ENCODE measurements at places on chromosomes 7 and 10. TPM values are rescaled to one million over a fixed set of nuclear protein-coding genes. Genes with fewer than 3 reads are reported as not detected.

The ZNF503 gene
- total RNA-seq, result 12.8 TPM

The PDK4 gene
- 6.5 TPM for total RNA-seq

The CFTR gene
- total RNA-seq, result 267 TPM

The IGF2BP3 gene
- 111 TPM for total RNA-seq

GRCh38 chr7:157009170-157009777 lies 1.2 kb downstream of the MNX1 start:
- DNase-seq, result peak; percentile 73

The MLXIPL gene
- total RNA-seq, result 3.0 TPM

DNA sequence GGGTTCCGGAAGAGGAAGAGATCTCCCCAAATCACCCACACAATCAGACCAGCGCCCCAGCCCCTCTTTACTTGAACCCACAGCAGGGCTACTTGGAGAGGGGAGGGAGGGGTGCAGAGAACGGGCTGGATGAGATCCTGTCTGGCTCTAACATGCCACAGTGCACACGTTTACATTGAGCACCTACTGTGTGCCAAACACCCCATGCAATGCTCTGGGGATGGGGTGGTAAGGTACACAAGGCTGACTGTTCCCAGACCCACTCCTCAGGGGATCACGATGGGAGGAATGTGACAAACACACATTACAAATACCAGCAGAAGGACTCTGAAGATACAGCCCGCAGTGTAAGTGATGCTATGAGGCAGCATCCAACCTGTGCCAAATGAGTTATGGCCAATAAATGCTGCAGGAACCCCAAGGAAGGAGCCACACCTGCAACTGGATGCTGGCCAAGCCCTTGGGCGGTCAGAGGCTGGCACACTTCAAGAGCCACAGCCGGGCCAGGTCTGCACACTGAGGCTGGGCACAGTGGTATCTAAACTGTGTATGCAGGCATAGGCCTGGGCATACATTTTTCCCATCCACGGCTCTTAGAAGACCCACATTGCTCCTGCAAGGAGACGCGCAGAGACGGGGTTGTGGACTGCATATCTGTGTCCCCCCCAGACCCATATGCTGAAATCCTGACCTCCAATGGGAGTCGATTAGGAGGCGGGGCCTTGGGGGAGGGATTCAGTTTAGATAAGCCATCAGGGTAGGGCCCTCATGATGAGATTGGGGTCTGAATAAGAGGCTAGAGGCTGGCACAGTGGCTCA lies 6.4 kb downstream of the SPOCK2 start:
- peak; percentile 96 for DNase-seq

- no peak for DNase-seq
These were observed 87.0 kb upstream of the SLC25A13 start for GRCh38 chr7:96408881-96409280.

DNA sequence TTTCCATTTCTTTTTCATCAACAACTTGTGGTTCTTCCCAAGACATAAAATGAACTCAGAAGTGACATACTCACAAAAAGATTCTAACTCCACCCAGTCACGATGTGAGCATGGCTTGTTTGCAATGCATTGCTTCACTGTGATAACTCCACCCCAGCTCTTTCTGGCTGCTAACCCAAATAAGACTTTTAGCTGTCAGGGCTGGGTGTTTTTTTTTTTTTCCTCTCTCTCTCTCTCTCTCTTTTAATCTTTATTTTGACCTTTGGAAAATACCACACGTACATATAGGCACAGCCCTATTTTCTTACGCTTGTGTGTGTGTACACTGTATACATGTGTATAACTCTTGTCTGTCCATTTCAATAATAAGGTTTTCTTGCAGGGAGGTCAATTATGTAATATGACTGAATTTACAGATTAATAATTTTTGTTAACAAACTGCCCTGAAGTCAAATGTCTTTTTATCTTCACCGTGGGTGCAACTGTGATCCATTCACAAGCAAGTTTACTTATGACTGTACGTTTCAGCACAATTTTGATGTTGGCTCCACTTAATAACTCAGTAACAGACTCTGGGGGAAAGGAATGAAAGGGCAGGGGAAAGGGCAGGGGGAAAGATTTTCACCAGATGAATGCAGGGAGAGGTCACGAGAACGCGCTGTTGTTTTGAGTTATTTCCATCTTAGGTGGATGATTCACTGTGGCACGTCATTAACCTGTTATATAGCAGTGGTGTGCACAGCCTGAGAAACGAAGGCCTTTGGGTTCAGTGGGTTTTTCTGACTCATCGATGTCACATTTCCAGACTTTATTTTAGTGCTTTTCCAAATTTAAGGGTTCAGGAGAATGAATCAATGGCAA lies 49.1 kb downstream of the APBB1IP start:
- DNase-seq, result peak; percentile 52

DNA sequence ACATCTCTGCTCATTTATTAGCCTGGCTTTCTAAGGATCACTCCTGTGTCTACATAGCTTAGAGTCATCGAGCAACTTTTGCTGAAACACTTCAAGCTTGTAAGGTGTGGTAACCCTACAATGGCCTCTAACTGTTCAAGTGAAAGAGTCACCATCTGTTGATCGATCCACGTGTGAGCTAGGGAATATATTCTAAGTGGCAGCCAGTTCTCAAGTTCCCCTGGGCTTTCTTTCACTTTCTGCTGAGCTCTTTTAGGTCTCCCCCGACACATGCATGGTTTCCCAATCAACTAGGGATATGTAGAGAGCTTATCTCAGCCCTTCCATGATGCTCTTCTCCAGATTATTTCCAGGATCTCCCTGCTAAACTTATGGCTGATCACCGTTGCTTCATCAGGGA lies 15.5 kb downstream of the AOAH start:
- peak; percentile 28 for DNase-seq

- DNase-seq, result no peak
These were observed 38.3 kb downstream of the CACNA2D1 start for GRCh38 chr7:82405301-82405700.

The PRSS37 gene
- not detected for total RNA-seq

DNA sequence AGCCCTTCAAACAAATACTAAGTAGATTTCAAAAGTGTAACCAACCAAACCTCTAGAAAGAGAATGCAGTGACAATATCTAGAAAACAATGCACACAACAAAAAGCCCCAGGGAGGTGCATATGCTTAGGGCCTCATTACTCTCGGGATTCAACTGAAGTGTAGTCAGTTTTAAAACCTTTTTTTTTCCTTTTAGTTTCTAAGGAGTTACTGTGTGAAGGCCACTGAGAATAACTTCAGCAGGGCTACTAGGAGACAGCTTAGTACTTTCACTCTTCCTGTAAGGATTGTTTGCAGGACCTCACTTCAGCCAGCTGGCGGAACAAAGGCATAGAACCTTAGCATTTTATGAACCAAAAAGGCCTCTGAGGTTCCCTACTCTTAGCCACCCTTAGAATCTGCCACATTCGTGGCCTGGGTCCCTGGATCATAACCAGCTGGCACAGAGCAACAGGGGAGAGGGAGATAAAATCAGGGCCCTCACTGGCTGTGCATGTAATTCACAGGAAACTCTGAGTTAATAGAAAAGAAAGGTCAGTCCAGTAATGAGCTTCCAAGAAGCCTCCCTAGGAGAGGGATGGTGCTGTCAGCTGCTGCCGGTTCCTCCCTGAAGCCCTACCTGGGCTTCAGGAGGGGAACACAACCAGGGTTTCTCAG lies 3.6 kb downstream of the VOPP1 start:
- DNase-seq, result no peak

DNA sequence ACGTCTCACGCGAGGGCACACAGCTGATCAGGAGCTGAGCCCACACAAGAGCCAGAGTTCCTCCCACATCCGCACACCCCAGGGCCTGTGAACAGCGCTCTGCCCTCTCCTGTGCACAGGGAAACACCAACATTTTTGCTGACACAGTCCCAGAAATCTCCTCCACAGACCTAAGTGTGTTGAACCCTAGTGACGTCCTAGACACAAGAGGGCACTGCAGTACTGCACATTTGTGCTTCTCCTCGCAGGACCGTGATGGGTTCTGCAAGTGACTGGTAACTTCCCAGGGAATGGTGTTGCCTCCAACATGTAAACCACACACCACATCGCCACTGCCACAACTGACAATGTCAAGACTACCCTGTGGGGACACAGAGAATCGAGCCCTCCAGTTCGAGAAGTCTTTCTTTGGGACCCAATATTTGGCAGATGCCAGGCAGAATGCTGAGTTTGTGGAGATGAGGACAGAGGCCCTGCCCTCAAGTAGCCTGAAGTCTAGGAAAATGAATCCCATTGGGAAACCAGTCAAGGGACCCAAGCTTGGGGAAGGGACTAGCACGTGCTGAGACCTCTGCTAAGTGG lies 170.3 kb downstream of the PAXIP1 start:
- DNase-seq, result no peak
